NCI-H1694 (cell line): ENCODE measurements at places on chromosomes 1 and 21.

DNA sequence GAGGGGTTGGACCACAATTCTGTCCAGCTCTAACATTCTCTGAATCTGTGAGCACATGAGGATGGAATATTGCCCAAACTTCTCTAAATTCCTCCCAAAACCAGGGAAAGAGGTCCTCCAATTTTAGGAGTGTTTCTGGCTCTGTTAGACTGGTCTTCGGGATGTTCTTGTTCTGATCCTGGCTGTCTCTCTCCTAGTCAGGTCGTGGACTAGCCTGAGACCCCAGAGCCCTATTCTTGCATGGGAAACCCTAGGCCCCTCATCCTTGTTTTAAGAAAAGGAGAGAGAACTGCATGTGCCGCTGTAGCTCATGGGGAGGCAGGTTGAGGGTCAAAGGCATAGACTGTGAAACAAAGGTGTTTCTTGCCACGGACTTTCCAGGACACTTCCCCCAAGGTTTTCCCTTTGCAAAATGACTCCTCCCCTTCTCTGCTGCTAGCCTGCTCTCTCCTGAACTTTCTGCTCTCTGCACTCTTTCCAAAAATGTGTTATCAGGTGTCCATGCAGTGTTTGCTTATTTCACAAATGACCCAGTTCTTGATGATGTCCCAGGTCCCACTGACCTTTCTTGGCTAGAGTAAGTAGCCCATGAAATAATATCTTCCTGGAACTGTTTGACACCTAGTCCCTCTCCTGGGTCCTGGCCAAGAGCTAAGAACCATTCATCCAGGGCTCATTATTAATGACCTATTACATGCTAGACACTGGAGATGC is 29.3 kb upstream of the RD3 start:
- no peak for DNase-seq

- peak; percentile 76 for DNase-seq
Observed at GRCh38 chr1:199684686-199685273, 342.7 kb upstream of the NR5A2 start.

DNA sequence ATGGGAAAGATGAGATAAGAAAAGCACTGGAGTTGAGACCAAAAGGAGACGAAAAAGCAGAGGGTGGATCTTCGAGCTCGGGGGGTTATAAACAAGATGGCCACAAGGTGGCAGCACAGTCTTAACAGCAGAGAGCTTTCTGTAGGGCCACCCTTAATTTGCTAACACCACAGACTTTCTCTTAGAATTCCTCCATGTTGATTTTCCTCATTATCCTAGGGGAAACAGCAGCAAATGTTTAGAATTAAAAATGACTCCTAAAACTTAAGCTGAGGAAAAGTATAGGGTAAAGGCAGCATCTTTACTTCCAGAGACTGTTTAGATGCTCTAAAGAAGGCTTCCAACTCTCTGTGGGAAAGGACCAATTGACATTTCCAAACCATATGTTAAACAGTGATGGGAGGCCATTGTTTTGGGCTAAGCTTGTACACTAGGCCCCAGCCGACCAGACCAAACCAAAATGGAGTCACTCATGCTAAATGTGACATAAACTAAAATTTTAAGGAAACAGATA is 2.5 kb upstream of the APOBEC4 start:
- DNase-seq: peak; percentile 89

DNA sequence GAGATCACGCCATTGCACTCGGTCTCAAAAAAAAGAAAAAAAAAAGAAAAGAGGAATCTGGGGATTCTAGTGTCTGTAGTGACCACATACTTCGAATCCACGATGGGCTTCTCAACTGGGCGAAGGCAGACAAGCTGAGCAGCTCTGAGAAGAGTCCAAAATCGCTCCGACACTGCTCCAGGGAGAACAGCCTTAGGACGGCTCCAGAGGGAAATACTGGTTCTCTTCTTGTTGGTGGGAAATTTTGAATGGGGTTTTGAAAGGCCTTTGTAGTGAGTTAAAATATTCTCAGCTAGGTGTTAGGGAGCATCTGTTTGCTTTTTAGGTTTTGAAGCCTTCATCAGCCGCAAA is 18.3 kb upstream of the HJV start:
- DNase-seq: no peak

DNA sequence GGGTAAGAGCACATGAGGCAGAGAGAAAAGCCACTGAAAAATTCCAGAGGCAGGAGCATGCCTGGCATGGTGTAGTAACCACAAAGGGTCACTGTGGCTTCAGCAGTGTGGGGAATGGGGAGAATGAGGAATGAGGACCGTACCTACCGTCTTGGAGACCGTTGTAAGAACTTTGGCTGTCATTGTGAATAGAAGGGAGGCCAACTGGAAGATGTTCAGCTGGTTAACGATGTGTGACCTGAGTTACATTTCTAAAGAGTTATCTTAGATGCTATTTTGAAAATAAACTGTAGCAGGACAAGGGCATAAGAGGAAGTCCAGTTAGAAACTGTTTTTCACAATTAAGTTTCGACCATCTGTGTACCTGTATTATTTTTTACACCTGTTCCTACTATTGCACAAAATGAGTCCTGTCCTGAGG is 365.5 kb upstream of the SGIP1 start:
- DNase-seq: no peak
